NCI-H146 (cell line): ENCODE measurements at places on chromosomes 2 and 18.

- no peak for DNase-seq
Observed at GRCh38 chr2:62479917-62480316, 26.1 kb downstream of the TMEM17 start.

DNA sequence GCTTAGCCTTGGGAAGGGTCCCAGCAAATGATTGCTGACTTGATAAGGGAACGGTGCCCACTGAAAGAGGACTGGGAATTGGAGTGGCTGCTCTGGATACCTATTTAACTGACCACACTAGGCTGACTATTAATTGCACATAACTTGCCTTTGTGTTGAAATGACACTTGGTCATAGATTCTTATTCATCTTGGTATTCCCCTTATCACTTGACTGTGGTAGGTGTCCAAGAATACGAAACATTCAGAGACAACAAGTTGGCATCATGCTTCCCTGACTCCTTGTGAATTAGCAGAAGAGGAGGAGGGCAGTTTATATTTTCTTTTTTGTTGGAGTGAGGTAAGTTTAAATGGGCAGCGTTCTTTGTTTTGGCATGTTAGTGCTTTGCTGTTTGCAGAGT lies 13.4 kb downstream of the FMNL2 start:
- no peak for DNase-seq

GRCh38 chr2:111918383-111918806 lies 20.0 kb downstream of the MERTK start:
- no peak for DNase-seq

DNA sequence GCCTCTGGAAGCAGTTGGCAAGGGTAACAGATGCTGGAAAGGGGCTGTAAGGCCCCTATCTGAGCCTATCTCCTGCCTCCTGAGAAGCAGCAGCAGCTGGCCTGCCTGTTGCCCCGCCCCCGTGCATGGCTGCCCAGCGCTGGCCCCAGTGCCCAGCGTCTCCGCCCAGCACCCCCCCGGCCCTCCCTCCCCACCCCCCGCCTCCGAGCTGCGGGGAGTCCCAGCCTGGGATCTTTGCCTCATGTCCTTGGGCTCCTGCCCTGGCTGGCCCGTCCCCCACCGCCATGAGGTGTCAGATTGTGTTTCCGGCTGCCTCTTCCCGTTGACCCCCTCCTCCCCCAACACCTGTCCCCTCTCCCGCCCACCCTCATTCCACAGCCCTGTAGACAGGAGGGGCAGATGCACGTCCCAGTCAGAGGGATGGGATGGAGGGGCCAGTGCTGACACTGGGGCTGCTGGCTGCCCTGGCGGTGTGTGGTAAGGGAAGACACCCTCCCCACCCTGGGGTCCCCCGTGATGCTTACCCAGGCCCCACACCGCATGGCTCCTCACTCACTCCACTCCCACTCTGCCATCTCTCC lies at the start of gene CHRND:
Gene CHRND (plus strand): TSS at position 370 of the 581 bp plus-strand sequence. CDS start 56 bp downstream, at position 426.
- DNase-seq, result peak; percentile 34

DNA sequence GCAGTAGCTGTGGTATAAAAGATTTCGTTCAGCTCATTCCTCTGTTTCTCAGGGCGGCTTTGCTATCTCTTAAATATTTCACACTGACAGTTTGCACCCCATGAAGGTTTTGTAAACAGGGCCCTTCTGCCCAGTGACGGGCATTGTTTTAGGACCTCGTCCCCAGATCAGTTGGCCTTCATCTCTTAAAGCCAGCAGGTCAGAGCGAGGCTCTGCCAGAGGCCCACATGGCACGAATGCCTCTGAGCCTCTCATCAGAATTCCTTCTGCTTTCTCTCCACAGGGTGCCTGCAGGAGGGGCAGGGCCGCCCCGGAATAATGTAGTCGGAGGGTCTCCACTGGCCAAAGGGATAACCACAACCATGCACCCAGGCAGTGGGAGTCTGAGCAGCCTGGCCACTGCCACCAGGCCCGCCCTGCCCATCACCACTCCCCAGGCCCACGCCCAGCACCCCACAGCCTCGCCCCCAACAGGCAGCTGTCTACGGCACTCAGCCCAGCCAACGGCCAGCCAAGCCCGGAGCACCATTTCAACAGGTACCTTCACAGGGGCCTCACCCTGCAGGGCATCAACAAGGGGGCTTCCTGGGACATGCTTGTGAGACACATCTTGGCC lies 177.0 kb downstream of the SEPTIN10 start:
- no peak for DNase-seq

DNA sequence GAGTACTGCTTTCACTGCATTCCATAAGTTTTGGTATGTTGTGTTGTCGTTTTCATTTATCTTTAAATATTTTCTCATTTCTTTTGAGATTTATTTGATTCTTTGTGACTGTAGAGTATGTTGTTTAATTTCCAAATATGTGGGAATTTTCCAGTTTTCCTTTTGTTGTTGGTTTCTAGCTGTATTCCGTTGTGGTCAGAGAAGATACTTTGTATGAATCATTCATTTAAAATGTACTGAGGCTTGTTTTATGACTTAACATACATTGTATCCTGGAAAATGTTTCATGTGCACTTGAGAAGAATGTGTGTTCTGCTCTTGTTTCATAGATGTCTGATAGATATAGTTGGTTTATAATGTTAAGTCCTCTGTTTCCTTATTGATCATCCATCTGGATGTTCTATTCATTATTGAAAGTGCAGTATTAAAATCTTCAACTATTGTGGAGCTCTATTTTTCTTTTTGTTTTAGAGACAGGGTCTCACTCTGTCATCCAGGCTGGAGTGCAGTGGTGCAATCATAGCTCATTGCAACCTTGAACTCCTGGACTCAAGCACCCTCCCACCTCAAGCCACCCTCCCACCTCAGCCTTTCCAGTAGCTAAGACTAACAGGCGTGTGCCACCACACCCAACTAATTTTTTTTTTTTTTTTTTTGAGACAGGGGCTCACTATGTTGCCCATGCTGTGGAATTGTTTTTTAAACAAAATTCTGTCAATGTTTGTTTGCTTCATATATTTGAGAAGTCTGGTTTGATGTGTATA lies 96.8 kb downstream of the TAF4B start:
- no peak for DNase-seq

DNA sequence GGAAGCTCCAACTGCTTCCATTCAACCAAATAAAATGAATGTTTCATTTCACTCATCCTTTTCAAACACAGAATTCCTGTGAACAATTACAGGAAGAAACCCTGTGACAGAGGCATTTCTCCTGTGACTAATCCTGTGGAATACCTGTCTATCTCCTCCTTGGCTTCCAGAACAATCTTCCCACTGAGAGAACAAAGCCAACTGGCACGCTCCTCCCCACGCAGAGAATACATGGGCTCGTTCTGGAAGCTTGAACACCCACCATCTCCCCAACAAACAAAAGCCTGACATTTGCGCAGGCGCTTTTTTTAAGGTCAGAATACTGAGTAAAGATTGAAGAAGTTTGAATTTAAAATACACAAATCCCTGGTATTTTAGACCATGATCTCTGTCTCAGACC lies 104.7 kb upstream of the SLC66A3 start:
- no peak for DNase-seq

DNA sequence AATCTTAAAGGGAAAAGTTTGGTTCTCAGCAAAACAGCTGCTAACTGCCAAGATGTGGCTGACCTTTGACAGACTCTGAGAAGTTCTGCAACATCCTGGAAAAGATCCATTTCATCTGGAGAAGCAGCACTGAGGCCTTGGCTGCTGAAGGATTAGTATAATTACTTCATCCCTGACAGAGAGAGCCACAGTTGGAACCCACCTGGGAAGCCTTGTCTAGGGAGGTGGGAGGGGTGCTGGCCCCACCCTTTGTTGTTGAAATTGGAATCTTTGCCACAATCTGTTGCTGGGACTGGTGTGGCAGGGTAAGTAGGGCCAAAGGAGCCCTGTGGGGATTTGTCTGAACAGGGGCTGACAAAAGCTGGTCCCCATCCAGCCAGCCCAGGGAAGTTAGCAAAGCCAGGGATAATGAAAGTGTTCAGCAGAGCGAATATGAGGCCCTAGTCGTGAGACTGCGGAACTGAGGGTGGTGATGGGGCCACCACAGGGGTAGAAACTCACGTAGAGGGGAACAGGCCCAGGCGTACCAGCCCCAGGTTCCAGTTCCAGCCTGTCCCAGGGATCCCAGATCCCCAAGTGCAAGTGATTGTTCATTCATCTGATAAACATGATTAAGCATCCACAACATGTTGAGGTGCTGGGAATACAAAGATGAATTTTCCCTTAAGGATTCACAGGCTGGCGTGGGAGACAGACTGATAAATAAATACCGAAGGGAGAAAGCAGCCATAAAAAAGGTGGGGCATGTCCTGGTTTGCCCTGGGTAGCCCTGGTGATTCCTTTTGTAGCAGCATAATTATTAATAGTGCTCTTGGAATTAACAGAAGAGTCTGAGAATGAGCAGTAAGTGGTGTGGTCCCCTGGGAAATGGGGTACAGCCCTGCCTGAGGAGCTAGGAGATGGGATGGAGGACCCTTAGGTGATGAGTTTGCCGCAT lies 60.0 kb downstream of the MYO1B start:
- no peak for DNase-seq

- DNase-seq, result no peak
Observed at GRCh38 chr18:28114472-28114871, 62.5 kb downstream of the CDH2 start.
